ENCODE measurements at places on chromosomes 16 and 17.

DNA sequence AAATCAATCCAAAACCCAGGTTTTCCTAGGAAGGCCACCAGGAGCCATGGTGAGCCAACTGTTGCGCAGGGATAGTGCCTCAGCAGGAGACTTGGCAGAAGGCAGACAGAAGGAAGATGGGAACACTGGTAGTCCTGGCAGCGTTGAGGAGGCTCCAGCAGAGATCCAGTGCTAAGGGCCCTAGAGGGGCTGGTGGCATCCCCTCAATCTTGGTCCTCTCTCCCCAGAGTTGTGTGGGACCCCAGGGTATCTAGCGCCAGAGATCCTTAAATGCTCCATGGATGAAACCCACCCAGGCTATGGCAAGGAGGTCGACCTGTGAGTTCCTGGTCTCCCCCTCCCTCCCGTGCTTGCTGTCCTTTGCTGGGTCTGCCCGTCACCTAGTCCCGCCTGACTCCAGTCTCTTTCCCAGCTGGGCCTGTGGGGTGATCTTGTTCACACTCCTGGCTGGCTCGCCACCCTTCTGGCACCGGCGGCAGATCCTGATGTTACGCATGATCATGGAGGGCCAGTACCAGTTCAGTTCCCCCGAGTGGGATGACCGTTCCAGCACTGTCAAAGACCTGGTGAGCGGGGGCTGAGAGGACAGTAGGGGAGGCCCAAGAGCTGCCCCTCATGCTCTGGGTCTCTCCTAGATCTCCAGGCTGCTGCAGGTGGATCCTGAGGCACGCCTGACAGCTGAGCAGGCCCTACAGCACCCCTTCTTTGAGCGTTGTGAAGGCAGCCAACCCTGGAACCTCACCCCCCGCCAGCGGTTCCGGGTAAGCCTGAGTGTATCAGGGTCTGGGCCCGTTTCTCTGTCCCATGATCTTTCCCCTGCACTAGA lies 5.7 kb downstream of the CFAP119 start:
- no peak for DNase-seq

DNA sequence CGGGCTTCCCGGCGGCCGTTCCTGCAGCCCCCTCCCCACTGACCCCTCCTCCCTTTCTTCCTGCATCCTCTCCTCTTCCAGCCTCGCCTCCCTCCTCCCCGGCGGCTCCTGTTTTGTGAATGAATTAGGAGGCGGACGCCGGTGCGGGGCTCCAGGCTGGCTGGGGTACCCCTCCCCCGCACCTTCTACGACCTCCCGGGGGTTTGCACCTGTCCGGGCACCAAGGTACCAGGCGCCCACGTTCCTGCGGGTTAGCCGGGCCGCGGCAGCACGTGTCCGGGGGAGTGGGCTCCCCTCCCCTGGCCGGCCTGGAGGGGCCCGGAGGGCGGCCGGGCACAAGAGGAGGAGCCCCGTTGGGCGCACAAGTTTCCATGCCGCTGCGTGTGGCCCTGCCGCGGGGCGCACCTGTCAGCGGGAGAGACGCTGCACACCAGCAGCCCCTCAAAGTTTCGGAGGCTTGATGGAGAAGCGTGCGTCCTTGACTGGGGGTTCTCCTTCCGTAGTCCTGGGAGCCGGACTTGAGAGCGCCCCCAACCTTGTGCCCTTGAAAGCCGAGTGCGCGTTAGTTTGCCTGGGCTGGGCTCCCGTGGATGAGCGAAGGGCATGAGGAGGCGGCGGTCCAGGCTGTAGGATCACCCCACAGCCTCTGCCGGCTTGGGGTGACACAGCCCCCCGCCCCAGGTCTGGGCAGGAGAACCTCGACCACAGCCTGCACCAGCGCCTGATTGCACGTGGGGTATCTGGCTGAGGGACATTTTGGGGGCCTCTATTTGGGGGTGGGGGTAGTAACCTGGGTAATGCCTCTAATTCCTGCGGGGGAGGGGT lies 1.2 kb downstream of the HAS3 start:
- no peak for DNase-seq

- no peak for DNase-seq
Observed at GRCh38 chr17:3903881-3904290, 11.0 kb upstream of the CAMKK1 start.

GRCh38 chr16:17109413-17109812 lies 361.3 kb downstream of the XYLT1 start:
- no peak for DNase-seq

DNA sequence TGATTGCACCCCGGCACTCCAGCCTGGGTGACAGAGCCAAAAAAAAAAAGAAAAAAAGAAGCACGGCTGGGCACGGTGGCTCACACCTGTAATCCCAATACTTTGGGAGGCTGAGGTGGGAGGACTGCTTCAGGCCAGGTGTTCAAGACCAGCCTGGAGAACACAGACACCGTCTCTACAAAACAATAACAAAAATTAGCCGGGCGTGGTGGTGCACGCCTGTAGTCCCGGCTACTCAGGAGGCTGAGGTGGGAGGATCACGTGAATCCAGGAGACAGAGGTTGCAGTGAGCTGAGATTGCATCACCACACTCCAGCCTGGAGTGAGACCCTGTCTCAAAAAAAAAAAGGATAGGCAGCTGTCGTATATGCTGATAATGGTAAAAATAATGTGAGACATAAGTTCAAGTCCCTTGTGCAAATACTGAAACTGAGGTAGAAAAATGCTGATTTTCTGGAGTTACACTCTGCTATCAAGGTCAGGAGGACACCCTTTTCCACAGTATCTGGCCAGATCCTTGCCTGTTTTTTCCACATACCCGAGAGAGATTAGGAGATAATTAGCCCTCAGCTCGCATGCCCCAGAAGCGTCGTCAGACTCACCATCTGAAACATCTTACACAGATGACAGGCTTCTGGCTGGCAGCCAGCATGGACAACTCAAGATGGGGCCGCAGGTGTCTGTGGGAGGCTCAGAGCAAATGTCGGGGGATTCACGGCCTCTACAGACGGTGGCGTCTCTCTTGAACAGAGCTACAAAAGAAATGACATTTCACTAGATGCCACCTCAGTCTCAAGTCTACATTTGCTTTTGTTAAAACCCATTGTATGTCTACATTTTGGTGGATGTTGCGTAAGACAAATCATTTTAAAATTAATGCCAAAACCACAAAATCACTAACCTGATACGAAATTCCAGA lies 36.8 kb downstream of the WDR45B start:
- no peak for DNase-seq

DNA sequence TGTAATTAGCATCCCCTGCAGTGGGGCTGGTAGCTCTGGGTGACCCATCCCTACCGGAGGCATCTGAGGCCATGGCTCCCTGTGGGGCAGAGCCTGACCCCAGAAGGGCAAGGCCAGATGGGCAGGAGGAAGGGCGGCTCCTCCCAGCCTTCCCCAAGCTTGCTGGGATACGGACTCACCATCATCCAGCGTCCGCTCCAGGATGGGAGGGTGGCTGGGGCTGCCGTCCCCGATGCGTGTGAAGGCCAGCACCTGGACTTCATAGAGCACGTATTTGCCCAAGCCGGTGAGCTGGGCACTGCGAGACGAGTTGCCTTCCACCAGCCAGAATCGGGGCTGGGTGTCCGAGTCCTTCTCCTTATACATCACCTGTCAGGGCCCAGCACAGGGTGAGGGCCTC lies 81.6 kb upstream of the CDC42EP4 start:
- no peak for DNase-seq

DNA sequence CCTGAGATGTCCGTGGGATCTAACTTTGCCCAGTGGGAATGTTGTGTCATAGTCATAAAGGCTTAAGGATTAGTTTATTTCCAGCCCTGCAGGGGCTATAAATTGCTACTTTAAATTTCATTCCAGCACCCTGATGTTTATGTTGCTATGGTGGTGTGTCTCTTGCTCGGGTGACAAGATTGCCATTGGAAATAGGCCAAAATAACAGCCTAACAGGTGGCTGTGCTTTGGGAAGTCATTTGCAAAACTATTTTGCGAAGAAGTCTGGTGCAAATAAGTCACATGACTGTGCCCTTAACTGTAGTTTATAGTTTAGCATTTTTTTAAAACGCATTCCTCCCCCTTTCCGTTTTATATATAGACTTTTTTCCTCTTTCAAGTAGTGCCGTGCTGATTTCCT lies 23.1 kb downstream of the PITPNC1 start:
- no peak for DNase-seq

- no peak for DNase-seq
Observed at GRCh38 chr16:6209355-6209930, 1111.8 kb upstream of the EEF2KMT start.

Data from activated CD4-positive, alpha-beta T cell treated with anti-CD3 and anti-CD28 coated beads, Interleukin-2, Interleukin-6, amounts not matched to agents 100 ng/mL and 50 ng/mL, durations not matched to agents 16 hours and 8 hours (primary cell).